ENCODE measurements at places on chromosomes 5 and 9.

- DNase-seq: no peak
Observed at GRCh38 chr9:92501671-92502393, 19.5 kb upstream of the ASPN start.

DNA sequence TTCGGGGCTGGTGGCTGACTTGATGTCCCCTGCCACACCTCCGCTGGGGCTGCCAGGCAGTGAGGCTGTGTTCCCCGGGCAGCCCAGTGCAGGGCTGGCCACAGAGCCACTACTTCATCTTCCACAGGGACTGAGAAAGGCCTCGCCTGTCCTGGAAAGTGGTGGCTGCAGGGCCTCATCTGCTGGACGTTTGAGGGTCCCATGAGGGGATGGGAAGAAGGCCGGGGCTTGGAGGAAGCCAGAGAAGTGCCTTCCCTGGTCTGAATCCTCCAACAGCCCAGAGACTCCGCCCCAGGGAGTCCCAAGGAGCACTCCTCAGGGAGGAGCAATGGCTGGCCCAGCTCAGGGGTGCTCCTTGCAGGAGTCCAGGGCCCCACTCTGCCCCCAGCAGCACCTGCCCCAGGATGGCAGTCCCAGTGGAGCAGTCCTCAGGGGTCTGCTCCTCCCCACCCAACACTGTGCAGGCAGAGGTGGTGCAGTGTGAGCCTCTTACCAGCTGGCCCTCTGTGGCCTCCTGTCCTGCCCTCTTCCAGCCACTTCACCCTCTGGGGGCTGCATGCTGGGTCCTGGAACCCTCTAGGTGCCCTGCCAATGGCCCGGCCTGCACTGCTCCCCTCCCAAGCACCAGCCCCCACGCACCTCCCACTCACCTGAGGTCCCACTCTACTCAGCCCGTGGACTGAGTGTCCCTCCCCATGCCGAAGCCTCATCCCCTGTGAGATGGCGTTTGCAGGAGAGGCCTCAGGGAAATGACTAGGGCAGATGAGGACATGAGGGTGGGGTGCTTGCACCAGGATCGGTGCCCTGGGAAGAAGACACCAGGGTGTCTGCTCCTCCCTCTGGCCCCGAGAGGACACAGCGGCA lies 47.3 kb upstream of the COL5A1 start:
- DNase-seq: no peak

GRCh38 chr9:80437091-80437640 lies 865.4 kb downstream of the TLE4 start:
- DNase-seq: no peak

- DNase-seq: no peak
Observed at GRCh38 chr9:124290053-124290591, 32.4 kb downstream of the NEK6 start.

- peak; percentile 70 for DNase-seq
Observed at GRCh38 chr5:40669606-40670390, 9.9 kb upstream of the PTGER4 start.

- DNase-seq: no peak
Observed at GRCh38 chr9:13705373-13705772, 425.9 kb upstream of the MPDZ start.

- no peak for DNase-seq
Observed at GRCh38 chr9:137449931-137450538, 8.9 kb upstream of the ENTPD8 start.

- DNase-seq: no peak
Observed at GRCh38 chr5:74389531-74390305, 250.8 kb downstream of the ENC1 start.

- DNase-seq: no peak
Observed at GRCh38 chr9:15927161-15927560, 374.3 kb downstream of the CCDC171 start.

DNA sequence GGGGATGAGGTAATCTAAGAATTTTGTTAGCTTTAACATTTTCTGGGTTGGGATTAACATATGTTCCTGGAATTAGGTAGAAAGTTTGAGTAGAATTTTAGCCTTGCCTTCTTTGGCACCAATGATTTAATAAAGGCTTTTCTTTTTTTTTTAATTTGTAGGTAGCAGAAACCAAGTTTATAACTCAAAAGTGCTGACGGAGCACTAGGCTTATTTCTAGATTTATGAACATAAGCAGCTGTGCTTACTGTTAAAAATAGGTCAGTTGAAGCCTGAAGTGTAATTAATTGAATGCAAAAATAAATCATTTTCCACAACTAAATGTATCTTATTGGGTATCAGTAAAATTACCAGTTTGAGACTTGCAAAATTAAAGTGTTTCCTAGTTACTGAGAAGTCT lies 62.4 kb downstream of the TAF11L14 start:
- DNase-seq: no peak

DNA sequence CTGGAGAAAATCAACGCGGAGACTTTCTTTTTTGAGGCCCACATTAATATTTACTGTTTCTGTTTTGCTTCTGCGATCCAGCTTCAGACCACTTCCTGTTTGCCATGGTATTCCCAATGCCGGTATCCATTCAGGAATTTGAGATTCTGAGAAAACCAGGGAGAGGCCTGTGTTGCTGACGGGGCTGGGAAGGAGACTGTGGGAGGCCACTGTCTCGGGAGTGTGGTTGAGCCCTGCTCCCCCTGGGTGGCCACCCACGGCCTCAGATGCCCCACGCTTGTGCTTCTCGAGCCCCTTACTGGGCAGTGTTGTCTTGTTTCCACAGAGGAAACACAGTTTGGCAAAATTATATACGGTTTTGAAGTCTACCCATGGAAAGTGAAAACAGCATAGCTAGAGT lies 403.6 kb upstream of the IRX2 start:
- no peak for DNase-seq

GRCh38 chr5:65815161-65815560 lies 93.2 kb downstream of the NLN start:
- DNase-seq: no peak

DNA sequence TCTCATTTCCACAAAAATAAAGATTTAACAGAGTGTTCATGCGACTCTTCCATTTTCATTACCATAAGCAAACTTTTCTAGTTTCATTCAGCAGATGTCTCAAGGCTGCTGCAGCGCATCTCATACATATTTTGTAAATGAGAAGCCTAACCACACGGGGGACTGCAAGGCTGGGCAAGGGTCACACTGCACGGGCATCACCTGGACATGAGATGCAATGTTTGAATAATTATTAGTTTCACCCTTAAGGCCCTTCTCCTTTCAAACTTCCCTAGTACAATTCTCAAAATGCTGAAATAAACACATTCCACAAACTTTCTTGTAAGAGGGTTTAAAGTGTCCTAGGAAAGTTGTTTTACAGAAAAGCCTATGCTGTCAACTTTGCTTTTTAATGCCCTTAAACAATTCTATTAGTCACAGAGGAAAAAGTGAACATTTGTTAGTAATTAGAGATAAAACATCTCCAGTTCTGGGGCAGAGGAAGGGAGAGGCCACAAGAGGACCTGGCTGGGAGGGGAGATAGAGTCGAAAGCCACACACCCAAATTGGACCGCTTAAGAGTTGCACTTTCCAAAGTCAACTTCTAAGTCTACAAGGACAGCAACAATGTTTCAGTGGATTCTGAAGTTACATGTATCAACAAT lies 1.3 kb downstream of the DENND1A start:
- no peak for DNase-seq

DNA sequence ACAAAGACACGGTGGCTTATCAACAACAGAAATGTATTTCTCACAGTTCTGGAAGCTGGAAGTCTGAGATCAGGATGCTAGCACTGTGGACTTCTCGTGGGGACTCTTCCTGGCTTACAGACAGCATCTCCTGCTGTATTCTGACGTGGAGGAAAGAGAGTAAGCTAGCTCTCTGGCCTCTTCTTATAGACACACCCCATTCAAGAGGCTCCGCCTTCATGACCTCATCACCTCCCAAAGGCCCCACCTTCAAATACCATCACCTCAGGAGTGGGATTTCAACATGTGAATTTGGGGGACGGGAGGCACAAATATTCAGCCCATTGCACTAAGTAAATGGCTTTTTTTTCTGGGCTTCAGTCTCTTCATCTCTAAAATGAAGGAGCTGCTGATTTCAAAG lies 27.6 kb downstream of the KCNMB1 start:
- DNase-seq: no peak

- DNase-seq: no peak
Observed at GRCh38 chr9:120931231-120932085, 4.9 kb upstream of the TRAF1 start.

GRCh38 chr9:72951520-72952380 lies 1.1 kb downstream of the ALDH1A1 start:
- no peak for DNase-seq

- DNase-seq: no peak
Observed at GRCh38 chr9:73239570-73240265, 88.1 kb downstream of the ANXA1 start.
